ENCODE measurements at places on chromosomes 12 and 14.
A peak's percentile ranks its signal among the peaks of the same experiment; 100 is the strongest.

GRCh38 chr12:62846491-62846890 lies 88.5 kb downstream of the PPM1H start:
- no peaks in the 10 kb centered on the region for H3K27me3 ChIP-seq
- H3K4me1 ChIP-seq = peaks cover 15% of the 10 kb centered on the region
- H3K36me3 ChIP-seq = no peaks in the 10 kb centered on the region
- DNase-seq = no peak
- H3K4me3 ChIP-seq = no peak overlapping the region

- no peak overlapping the region for H3K4me3 ChIP-seq
- H3K4me1 ChIP-seq = no peaks in the 10 kb centered on the region
- H3K36me3 ChIP-seq = no peaks in the 10 kb centered on the region
- no peak for DNase-seq
- peaks cover 50% of the 10 kb centered on the region for H3K27me3 ChIP-seq
- no peak overlapping the region for H3K27ac ChIP-seq
Observed at GRCh38 chr12:105841840-105842239, 296.9 kb downstream of the NUAK1 start.

DNA sequence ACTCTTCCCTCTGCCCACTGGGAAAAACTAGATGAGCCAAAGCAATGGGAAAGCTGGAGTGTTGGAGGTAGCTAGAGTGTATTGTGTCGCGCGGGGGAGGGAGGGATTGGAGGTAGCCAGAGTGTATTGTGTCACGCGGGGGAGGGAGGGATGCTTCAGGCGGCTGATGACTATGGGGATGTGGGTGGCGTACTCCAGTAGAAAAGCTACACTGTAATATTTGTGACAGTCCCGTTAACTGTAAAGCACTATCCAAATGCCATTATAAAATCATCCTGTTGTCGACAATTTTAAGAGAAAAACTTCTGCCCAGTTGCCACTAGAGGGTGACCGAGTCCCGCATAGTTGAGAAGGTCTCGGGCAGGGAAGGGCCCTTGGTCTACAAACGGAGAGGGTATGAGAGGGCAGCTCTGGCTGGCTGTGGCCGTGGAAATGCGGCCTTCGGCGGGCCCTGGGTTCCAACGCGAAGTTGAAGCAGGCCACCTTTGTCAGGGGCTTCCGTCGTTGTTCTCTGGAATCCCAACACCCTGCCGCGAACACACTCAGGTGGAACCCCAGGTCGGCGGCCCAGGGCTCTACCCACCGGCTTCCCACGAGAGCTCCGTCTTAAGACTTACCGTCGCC lies 15.1 kb upstream of the PLEK2 start:
- H3K36me3 ChIP-seq = no peaks in the 10 kb centered on the region
- H3K27ac ChIP-seq = no peak overlapping the region
- no peak overlapping the region for H3K4me3 ChIP-seq
- H3K4me1 ChIP-seq = peaks cover 8% of the 10 kb centered on the region

DNA sequence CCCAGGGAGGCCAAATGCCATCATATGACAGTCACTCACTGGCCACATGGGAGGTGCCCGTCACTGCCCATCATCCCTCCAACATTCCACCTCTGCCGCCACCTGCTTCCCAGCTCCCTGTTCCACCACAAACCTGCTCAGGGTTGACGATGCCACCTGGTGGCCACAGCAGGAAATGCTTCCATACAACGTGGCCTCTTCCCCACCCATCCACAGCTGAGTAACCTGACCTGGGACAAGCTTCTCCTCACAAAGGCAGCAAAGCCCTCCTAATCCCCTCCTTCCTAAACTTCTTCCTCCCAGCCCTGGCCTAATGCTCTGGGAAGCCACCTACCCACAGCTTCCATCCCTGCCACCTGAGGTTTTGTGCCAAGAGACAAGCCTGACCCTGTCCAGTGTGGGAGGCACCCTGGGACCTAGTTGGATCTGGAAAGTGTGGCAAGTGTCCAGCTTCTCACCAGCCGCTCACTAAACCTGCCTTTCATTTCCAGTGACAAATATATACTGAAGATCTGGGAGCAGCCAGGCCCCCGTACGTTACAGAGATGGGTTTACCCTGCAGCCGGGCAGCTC lies 4.3 kb downstream of the DEGS2 start:
- H3K4me3 ChIP-seq = no peak overlapping the region
- peaks cover 18% of the 10 kb centered on the region for H3K4me1 ChIP-seq
- no peak overlapping the region for H3K27ac ChIP-seq
- H3K36me3 ChIP-seq = no peaks in the 10 kb centered on the region

GRCh38 chr14:95352481-95352880 lies 32.8 kb upstream of the CLMN start:
- H3K4me3 ChIP-seq = no peak overlapping the region
- H3K4me1 ChIP-seq = no peaks in the 10 kb centered on the region
- H3K27ac ChIP-seq = no peak overlapping the region

- H3K4me3 ChIP-seq = peak overlapping the region; percentile 60
- H3K36me3 ChIP-seq = no peaks in the 10 kb centered on the region
- no peak overlapping the region for H3K27ac ChIP-seq
- no peak for DNase-seq
Observed at GRCh38 chr12:84910549-84911241, 1.9 kb downstream of the SLC6A15 start.

GRCh38 chr12:50261654-50262053 lies 21.7 kb downstream of the LIMA1 start:
- H3K4me1 ChIP-seq = peaks cover 54% of the 10 kb centered on the region
- H3K27me3 ChIP-seq = no peaks in the 10 kb centered on the region
- peak; percentile 52 for DNase-seq
- no peak overlapping the region for H3K4me3 ChIP-seq

- DNase-seq = no peak
- H3K4me3 ChIP-seq = no peak overlapping the region
- no peaks in the 10 kb centered on the region for H3K36me3 ChIP-seq
- no peak overlapping the region for H3K27ac ChIP-seq
- no peaks in the 10 kb centered on the region for H3K27me3 ChIP-seq
Observed at GRCh38 chr12:112354399-112354798, 27.8 kb downstream of the HECTD4 start.

DNA sequence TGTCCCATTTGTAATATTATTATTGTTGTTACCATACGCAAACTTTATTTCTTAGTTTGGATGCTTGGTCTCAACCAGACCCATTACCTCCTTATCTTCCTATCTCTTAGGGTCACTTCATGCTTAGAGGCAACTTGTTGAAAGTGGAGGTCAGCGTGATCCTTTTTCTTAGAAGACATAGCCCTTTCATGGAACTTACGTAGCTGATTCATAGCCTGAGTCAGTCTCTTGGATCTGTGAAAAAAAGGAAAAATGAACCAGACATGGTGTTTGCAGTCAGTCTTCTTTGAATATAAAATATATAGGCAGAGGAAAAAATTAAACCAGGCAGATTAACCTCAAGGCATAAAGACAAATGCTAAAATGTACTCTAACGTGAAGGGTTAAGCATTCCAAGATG lies 613.7 kb downstream of the DIO2 start:
- no peak overlapping the region for H3K27ac ChIP-seq
- H3K36me3 ChIP-seq = no peaks in the 10 kb centered on the region
- DNase-seq = no peak
- H3K4me1 ChIP-seq = no peaks in the 10 kb centered on the region
- no peaks in the 10 kb centered on the region for H3K27me3 ChIP-seq

DNA sequence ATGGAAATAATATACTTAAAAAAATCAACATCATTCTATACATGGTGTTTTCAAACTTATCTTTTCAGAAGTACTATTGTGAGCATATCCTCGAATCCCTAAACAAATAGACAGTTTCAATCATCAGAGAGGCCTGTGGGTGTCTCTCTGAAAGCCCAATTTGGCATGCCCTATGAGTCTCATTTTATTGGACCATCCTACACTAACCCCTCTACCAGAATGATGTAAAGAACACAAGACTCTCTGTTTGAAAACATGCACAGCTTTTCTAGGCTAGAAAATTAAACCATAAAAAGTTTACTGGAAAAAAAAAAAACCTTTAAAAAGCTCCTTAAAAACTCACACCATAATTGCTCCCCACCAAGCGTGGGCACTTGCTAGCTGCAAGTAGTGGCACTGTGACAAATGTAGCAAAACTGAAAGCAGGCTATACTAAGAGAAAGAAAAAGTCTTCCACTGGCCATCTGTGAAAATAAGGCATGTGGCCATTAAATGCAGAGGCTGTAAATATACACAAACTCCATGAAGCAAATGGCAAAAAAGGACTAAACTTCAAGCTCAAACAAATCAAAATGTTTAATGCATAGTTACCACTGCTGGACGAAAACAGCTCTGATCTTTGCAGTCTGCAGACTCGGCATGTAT lies 394.2 kb downstream of the SOX5 start:
- no peak for DNase-seq
- peaks cover 7% of the 10 kb centered on the region for H3K27me3 ChIP-seq
- H3K4me1 ChIP-seq = no peaks in the 10 kb centered on the region
- H3K36me3 ChIP-seq = no peaks in the 10 kb centered on the region

- H3K27me3 ChIP-seq = peaks cover 71% of the 10 kb centered on the region
- DNase-seq = no peak
- H3K27ac ChIP-seq = no peak overlapping the region
- H3K4me1 ChIP-seq = no peaks in the 10 kb centered on the region
Observed at GRCh38 chr14:63009495-63009894, 35.8 kb downstream of the KCNH5 start.

DNA sequence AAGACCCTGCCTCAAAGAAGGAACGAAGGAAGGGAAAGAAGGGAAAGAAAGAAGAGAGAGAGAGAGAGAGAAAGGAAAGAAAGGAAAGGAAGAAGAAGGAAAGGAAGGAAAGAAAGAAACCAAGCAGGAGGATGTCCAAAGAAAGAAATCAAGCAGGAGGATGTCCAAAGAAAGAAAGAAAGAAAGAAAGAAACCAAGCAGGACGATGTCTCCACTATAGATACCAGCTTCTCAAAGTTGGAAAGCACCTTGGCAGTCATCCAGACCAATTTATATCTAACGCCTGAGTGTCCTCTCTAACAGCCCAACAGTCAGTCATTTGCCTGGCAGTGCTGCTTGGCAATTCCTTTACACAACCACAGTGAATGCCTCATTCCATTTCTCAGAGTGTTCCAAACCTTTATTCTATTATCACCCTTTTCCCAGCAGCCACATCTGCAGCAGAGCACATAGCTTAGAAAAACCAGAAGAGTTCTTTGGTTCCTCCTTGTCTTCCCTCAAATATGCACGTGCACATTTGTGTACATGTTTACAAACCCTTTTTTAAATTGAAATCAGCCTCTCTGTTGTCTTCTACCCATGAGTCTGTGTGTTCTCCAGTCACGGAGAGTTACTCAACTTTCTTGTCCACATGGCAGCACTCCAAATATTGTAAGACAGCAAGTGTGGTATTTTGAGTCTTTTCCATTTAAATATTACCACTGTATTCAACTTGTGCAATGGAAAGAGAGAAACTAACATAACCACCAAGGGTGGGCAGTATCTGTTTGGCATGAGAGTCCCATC lies 138.4 kb downstream of the STXBP6 start:
- no peaks in the 10 kb centered on the region for H3K36me3 ChIP-seq
- no peak overlapping the region for H3K27ac ChIP-seq
- no peak for DNase-seq
- H3K4me3 ChIP-seq = no peak overlapping the region
- H3K27me3 ChIP-seq = no peaks in the 10 kb centered on the region

- H3K27me3 ChIP-seq = no peaks in the 10 kb centered on the region
- H3K27ac ChIP-seq = no peak overlapping the region
- DNase-seq = no peak
- H3K4me3 ChIP-seq = no peak overlapping the region
Observed at GRCh38 chr14:84520711-84521338, 1009.1 kb upstream of the FLRT2 start.

DNA sequence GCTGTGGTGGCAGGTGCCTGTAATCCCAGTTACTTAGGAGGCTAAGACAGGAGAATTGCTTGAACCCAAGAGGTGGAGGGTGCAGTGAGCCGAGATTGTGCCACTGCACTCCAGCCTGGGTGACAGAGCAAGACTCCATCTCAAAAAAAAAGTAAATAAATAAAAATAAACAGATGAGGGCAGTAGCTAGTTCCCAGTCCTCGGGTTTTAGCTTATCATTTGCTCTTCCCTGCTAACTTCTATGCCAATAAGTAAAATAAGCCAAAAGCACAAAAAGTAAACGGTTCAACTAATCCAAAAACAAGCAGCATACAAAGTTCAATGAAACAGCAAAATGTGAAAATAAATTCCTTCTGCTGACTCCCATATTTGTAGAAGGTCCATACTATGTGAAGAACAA lies 133.0 kb upstream of the TMCC3 start:
- H3K27ac ChIP-seq = no peak overlapping the region
- no peaks in the 10 kb centered on the region for H3K36me3 ChIP-seq
- peak; percentile 4 for DNase-seq
- no peak overlapping the region for H3K4me3 ChIP-seq
- peaks cover 13% of the 10 kb centered on the region for H3K4me1 ChIP-seq
- no peaks in the 10 kb centered on the region for H3K27me3 ChIP-seq

- H3K4me1 ChIP-seq = peaks cover 21% of the 10 kb centered on the region
- no peak for DNase-seq
- H3K4me3 ChIP-seq = no peak overlapping the region
- H3K36me3 ChIP-seq = no peaks in the 10 kb centered on the region
- no peak overlapping the region for H3K27ac ChIP-seq
Observed at GRCh38 chr14:89543425-89543790, 126.4 kb upstream of the FOXN3 start.

GRCh38 chr12:64180951-64181350 lies 41.1 kb downstream of the KICS2 start:
- H3K27ac ChIP-seq = peak overlapping the region; percentile 99
- peak; percentile 87 for DNase-seq
- H3K4me3 ChIP-seq = peak overlapping the region; percentile 44
- peaks cover 56% of the 10 kb centered on the region for H3K4me1 ChIP-seq
- H3K36me3 ChIP-seq = no peaks in the 10 kb centered on the region

- H3K27ac ChIP-seq = peak overlapping the region; percentile 12
- no peak overlapping the region for H3K4me3 ChIP-seq
- peaks cover 39% of the 10 kb centered on the region for H3K4me1 ChIP-seq
- peak; percentile 58 for DNase-seq
Observed at GRCh38 chr14:74658535-74659131, 46.6 kb upstream of the LTBP2 start.

DNA sequence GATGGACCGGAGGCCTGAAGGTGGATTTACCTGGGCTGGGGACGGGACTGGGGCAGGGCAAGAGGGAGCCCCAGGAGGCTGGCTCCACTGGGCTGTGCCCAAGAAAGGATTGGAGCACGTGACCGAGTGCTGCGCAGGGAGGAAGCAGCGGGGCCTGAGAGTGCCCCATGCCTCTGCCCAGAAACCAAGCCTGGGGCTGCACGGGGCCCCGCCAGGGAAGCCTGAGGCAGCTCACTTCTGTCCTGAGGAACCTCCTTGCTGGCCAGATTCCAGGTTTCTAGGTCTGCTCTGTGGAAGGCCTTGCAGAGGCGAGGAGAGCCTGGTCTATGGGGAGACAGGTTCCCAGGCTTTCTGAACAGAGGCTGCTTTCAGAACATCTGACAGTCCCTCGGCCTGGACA lies 10.4 kb downstream of the NGB start:
- H3K36me3 ChIP-seq = no peaks in the 10 kb centered on the region
- no peaks in the 10 kb centered on the region for H3K4me1 ChIP-seq

- no peaks in the 10 kb centered on the region for H3K36me3 ChIP-seq
- H3K4me1 ChIP-seq = peaks cover 30% of the 10 kb centered on the region
- DNase-seq = peak; percentile 66
- no peak overlapping the region for H3K27ac ChIP-seq
- no peak overlapping the region for H3K4me3 ChIP-seq
- no peaks in the 10 kb centered on the region for H3K27me3 ChIP-seq
Observed at GRCh38 chr14:32559048-32559447, 229.9 kb downstream of the AKAP6 start.

All from PC-3 (cell line).